ENCODE measurements at places on chromosomes 7 and 10. TPM values are rescaled to one million over a fixed set of nuclear protein-coding genes. Genes with fewer than 3 reads are reported as not detected.

- DNase-seq = no peak
These were observed 127.2 kb downstream of the PPP1R17 start for GRCh38 chr7:31814187-31814586.

- no peak for DNase-seq
These were observed 9.0 kb downstream of the SPOCK2 start for GRCh38 chr10:72079356-72079755.

DNA sequence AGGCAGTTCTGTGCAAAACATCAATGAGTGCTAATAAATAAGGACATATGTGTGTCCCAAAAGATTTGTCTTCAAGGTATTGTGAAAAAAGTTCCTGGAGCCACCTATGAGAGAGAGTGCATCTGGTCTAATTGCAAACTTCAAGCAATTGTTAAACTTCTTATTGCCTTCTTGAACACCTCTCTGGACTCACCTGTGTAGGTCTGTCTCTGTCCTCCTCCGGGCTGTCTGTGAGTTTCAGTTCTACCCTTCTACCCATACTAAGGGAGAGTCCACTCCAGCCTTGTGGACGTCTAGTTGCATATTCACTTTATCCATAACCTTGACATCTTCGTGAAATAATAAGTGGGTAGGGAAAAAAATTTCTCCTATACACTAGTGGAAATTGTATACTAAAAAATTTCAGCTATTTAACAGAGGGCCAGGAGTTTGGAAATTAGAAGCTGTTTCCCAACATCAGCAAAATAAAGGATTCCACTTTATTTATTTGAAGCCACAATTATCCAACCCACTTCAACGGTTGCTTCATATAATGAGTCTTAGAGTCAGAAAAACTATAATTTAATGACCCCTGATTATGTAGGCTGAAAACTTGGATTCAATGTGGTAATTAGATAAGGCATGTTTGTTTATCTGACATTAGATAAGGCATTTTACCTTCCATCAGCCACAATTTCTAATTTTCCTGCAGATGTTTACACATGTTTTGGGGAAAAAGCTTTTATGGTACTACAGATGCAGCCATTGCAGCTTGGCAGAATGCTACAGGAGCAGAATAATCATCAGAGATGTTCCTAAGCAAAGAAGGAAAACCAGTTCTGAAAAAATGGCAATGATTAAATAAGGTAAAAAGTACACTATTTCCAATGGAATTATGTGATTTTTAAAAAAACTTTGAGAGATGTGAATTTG is 150.8 kb upstream of the FAM3C start:
- DNase-seq = no peak

DNA sequence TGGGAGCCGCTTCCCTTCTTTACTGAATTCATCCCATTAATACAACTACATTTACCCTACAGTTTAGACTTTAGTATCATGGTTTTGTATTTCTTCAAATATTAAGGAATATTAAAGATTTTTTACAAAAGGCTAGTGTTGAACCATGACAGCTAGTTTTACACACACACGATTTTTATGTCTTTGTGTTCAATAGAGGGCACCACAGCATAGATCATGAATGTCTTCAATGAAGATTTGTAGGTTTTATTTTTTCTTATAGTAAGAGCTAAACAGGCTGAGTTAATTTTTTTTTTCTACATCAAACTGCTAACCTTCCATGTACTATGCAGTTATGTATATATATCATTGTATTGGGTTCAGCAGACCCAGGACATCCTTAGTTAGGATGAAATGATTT is 76.9 kb downstream of the SNX10 start:
- no peak for DNase-seq

GRCh38 chr10:17005621-17006566 is 123.7 kb downstream of the CUBN start:
- DNase-seq = no peak

DNA sequence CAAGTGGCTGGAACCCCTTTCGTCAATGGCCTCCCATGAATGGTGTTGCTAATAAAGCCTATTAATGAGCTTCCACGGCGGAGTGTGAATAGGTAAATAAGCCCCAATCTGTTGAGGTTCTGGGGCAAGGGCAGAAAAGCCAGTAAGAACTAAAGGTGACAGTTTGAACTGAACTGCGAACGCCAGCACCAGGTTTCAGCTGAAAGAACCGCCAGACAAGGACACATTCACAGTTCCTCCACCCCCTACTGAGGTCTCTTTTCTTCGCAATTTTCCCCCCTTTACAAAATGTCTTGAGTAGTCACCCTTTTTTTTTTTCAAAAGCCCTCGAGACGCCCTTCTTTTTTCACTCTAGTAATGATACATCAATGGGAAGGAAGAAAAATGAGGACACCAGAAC is 2.4 kb upstream of the FGFR2 start:
- no peak for DNase-seq

The GPC2 gene
- total RNA-seq = 0.48 TPM

The CHCHD2 gene
- 289 TPM for total RNA-seq

The HOXA6 gene
- 9.0 TPM for total RNA-seq
